Nephron progenitor cell (in vitro differentiated cells): ENCODE measurements at places on chromosomes 2 and 18.

GRCh38 chr2:19178175-19178574, 180.2 kb downstream of the OSR1 start:
- no peak for DNase-seq

DNA sequence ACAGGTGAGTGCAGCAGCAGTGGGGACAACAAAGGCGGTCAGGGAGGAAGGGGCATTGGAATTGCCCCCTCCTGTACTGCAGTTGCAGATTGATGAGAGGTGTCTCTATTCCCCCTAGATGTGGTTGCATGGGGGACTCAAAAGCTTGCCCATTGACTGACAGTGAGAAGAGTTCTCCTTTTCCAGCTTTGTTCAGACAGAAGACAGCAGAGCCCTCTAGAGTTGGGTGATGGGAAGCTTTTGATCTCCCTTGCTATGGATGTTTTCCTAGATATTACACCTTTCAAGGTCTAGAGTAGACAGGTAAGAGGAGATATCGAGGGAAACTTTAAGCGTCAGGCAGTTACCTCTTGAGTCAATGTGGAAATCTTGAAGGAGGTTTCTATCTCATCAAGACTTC, 2.9 kb downstream of the PROKR1 start:
- DNase-seq = no peak

DNA sequence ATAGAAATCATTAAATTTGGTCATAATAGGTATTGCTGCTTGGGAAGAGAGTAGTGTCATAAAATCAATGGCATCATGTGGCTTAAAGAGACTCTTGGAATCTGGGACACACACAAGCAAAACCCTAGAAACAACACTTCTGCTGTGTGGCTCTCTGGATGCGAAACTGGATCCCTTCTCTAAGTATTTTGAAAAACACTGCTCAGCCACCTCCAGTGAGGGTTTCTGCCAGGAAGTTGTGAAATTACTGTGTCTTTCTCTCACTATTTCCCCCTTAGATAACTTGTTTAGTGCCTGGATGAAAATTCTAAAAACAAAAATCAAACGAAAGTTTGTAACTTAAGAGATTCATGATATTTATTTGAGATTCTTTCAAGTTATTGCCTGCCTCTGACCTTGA, 163.8 kb downstream of the RHBDD1 start:
- DNase-seq = no peak

DNA sequence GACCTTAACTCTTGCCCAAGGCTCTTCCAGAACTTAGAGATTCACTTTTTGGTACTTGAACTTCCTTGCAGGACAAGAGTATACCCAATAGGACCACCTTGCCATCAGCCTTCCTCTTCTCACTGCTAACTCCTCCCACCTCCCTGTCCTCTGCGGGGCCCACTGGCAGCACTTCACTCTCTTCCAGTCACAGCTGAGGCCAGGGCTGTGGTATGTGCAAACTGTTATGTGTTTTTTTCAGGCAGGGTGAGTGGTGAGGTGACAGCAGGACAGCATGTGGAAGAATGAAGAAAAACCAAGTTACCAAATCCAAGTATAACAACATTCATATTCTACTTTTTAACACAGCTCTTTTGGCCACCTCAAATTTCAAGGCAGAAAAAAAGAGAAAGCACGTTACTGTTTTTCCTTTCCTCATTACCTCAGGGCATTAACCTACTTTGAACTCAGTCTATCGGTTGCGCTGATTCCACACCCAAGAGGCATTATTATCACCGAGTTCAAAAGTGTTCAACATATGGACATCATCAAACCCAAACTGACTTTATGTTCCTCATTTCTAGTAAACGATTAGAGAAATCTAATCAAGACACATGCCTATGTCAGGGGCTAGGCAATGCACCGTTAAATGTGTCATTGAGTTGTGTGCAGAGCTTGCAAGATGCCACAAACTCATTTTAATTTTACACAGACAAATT, 605.2 kb upstream of the SYT4 start:
- no peak for DNase-seq

DNA sequence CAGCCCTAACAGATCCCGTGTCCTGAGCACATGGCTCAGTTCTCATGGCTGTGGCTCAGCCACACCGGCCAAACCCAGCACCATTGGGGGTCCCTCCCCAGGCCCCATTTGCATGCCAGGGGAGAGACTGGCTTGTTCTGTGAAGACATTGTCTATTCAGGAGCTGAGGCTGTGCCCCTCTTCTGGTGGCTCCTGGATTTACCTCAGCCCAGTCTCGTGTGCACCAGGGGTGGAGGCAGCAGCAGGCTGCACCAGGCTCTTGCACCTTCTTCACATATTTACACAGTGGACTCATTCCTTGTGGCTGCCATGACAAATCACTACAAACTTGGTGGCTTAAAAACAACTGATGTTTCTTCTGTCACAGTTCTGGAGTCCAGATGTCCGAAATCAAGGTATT, 92.4 kb upstream of the ITGA6 start:
- no peak for DNase-seq

DNA sequence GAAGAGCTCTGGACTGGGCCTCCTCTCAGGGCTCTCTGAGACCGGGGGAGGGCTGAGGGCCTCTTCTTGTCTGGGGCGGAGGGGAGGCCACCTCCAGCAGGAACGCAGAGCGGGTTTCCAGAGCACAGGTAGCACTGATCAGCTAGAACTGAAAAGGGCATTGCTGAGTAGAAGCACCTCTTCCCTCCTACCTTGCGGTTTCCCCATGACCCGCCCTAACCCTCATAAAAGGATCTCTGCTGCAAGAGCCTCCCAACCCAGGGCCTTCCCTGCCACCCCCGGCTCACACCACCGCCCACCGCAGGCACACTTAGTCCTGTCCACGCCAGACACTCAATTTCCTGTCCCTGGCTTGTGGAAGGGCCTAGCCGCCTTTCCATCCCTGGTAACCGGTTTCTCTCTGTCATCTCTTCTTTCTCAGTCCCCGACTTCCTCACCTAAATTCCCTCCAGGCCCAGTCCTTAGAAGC, 966 bp downstream of the ADCY3 start:
- peak; percentile 31 for DNase-seq

DNA sequence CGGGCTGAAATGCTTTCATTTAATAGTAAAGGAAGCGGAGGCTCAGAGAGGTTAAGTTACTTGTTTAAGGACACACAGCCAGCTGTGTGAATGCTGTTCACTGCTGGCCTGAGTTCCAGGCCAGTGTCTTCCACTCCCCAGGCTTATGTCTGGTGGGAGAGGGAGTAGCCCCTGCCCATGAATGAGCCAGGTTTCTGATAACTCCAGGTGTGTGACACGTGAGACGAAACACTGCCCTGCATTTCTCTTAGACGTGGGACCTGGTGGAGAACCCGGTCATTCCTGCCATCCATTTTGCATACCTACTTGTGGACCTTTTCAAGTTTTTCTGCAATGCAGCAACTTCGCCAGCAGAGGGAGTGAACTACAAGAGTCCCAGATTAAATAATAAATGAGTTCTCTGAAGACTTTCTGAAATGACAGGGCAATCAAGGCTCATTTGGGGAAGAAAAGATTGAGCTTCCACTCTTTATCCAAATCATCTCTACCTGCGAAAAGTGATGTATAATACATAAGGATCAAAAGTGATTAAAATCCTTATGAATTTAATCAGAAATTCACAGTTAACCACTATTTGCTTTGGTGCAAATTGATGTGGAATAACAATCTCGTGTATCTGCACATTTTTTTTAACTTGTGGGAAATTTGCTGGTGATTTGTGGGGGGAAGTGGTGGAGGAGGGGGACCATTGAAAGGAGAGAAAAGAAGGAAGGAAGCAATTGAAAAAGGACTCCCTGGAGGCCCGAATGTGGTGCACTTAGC, 79.4 kb upstream of the ASB18 start:
- DNase-seq = peak; percentile 59

DNA sequence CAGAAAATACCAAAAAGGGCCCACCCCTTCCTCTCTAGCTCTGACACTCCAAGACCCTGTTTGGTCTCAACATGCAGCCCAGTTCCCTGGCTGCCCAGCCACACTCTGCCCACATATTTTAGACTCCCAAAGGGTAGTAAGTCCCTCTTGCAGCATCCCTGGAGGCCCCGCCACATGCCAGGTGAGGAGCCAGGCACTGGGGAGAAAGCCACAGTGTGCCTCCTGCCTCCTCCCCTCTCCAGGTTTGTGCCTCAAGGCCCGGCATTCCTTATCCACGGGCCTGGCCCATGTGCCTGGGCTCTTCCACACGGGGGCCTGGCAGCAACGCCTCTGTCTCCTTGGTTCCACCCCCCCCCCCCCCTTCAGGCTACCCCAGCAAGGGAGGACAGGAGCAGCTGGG, 75.5 kb downstream of the HS1BP3 start:
- no peak for DNase-seq

- no peak for DNase-seq
Measured at GRCh38 chr2:160309585-160309984, 109.5 kb upstream of the ITGB6 start.

DNA sequence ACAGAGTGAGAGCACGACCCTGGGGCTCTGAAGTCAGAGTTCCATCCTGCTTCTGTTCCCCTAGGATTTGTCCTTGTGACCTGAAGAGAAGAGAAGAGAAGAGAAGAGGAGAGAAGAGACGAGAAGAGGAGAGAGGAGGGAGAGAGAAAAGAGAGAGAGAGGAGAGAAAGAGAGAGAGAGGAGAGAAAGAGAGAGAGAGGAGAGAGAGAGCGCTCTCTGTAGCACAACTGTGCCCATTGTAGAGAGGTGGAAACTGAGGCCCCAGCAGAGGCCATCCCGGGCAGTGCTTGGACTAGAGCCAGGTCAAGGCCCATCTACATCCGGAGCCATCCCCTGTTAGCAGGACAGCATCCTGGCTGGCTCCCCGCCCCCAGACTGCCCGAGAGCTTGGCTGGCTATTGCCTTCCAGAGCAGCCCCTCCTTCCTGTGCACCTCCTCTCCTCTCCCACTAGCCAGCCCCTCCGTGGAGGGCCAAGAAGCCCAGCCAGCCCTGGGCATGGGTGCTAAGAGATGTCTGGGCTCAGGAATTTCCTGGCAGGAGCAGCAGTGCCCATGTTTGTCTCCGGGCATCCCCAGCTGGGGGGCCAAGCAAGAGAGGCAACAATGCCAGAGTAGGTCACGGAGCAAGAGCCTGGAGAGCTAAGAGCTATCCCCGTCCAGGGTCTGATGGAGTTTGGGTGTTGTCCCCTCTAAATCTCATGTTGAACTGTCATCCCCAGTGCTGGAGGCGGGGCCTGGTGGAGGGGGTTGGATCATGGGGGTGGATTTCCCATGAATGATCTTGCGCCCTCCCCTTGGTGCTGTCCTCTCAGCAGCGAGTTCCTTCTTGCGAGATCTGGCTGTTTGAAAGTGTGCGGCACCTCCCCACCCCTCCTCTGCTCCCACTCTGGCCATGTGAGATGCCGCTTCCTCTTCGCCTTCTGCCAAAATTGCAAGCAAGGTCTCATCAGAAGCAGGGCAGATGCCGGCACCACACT, 18.2 kb upstream of the GPR55 start:
- no peak for DNase-seq

GRCh38 chr2:240459401-240460252, 24.2 kb downstream of the GPC1 start:
- DNase-seq = peak; percentile 39

GRCh38 chr2:158656492-158657229, 138.5 kb upstream of the DAPL1 start:
- DNase-seq = no peak

DNA sequence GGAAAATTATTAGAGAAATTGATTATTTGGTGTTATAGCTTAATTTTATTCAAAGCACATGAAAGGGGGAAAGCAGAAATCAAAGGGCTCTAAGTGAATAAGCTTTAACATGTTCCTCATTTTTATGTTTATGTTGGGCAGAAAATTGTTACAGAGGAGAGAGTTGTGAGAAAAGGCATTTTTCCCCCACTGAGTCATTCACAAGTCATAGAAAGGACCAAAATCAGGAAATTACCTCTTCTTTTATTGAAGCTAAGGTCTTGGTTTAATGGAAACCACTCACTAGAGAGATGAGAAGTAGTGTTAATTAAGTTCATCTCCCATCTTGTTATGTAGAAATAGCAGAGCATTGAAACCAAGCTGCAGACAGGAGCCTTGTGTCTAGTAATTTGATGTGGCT, 175.3 kb upstream of the THUMPD2 start:
- no peak for DNase-seq

DNA sequence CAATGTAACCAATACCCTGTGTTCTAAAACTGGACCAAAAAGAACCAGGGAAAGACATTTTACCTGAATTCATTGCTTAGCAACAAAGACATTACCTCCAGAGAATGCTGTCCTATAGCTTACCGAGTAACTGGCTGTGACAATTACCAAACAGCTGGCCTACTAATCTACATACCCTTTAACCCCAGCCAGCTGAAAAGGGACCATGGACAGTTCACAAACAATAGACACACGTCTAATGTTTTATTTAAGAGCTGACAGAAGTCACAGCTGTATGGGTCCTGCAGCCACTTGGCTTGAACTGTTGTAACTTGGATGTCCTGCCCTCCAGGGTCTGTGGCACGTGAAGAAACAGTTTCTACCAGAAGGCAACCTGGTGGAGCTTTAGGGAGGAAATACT, 130.1 kb upstream of the EFEMP1 start:
- no peak for DNase-seq
